Endothelial cell of umbilical vein (primary cell): ENCODE measurements at places on chromosomes 1 and 21. TPM values are rescaled to one million over a fixed set of nuclear protein-coding genes. Genes with fewer than 3 reads are reported as not detected.
A peak's percentile ranks its signal among the peaks of the same experiment; 100 is the strongest.

DNA sequence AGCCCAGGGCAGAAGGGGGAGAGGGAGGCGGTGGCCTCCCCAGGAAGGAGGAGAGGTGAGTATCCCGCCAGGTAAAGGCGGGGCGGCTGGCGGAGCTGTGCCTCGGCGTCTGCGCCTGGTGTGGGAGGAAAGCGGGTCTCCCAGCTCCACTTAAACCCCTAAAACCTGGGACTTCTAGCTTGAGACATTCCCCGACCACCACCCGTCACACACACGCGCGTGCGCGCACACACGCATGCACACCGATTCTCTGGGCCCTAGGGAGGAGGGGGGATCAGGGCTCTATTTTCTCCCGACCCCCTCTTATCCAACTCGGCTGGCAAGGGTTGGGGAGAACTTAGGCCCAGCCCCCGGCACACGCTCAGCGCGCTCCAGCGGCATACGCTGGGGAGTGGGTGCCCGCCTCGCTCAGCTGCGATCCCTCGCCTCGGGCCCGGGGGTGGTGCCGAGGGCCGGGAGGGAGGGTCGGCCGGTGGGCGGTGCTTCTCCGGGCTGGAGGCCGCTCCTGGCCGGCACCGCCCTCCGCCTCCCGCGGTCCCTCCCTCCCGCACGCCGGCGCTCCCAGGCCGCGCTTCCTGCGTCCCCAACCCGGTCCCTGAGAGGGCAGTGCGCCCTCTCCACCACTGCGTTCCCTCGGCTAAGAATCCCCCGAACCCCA lies at the start of gene TMEM51:
Gene TMEM51, plus strand, starts transcription at position 564 of the 658 bp plus-strand sequence. CDS start 61,341 bp downstream, outside the sequence.
- peak; percentile 79 for DNase-seq

DNA sequence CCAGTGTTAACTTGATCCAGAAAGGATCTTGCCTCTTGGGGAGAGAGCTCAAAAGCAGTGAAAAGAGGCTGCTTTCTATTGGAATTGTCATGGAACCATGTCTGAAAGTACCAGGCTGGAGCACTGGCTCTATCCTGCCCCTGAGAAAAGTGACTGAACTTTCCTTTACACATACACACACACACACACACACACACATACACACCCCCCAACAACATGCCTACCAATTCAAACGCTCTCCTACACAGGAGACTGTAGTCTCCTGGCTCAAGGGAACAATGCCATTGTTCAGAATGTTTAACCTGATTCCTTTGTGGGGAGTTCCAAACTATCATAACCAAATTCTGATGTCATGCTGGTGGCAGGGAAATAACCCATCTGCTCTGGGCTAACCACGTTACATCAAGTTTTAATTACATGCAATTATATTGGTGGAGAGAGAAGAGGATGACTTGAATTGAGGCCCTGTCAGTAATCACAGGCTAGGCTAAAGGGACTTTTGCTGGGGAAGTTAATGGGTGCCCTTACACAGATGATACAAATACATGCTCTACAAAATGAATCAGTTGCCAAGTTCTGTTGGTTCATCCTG lies 52.3 kb upstream of the DUSP10 start:
- DNase-seq: no peak

GRCh38 chr1:152899883-152900282 lies 8.5 kb upstream of the IVL start:
- DNase-seq: no peak

DNA sequence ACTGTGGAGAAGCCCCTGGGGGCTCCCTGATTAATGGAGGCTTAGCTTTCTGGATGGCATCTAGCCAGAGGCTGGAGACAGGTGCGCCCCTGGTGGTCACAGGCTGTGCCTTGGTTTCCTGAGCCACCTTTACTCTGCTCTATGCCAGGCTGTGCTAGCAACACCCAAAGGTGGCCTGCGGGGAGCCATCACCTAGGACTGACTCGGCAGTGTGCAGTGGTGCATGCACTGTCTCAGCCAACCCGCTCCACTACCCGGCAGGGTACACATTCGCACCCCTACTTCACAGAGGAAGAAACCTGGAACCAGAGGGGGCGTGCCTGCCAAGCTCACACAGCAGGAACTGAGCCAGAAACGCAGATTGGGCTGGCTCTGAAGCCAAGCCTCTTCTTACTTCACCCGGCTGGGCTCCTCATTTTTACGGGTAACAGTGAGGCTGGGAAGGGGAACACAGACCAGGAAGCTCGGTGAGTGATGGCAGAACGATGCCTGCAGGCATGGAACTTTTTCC lies 24.8 kb downstream of the PCSK9 start:
- DNase-seq: no peak

- peak; percentile 58 for DNase-seq
These were observed 23.4 kb downstream of the CNIH3 start for GRCh38 chr1:224639426-224639975.

TOMM40L gene
- 18.6 and 19.6 TPM in 2 replicates for polyA plus RNA-seq

- no peak for DNase-seq
These were observed 40.1 kb downstream of the AHDC1 start for GRCh38 chr1:27563591-27564471.

OR2T35 gene
- not detected in 2 replicates for polyA plus RNA-seq

GRCh38 chr1:173867141-173867752 lies 542 bp downstream of the GAS5 start:
- DNase-seq: no peak

GRCh38 chr1:99996951-99997350 lies 27.2 kb downstream of the SLC35A3 start:
- DNase-seq: no peak

DNA sequence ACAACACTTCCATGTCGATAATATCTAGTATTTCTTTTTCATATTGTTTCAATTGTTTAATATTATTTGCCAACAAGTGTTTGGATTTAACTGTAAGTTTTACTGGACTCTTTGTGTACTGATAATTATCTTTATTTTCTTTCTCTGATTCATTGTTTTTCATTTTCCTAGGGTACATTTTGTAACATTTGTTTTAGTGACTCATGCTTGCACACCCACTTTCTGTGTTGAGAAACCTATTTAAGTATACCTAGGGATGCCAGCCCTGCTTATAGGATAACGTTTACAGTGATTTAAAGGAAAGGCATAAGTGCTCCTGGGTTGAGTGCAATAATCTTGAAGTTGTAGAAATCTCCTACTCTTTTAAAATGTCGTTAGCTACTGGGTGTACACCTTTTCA lies 1386.0 kb upstream of the ADGRL4 start:
- DNase-seq: peak; percentile 9

- DNase-seq: no peak
These were observed 96.7 kb upstream of the S1PR1 start for GRCh38 chr1:101139821-101140718.
